ENCODE measurements at places on chromosomes 13 and 19. TPM values are rescaled to one million over a fixed set of nuclear protein-coding genes. Genes with fewer than 3 reads are reported as not detected.

Gene COG3
- 7.7 TPM for polyA plus RNA-seq

Gene ERCC2
- 8.4 TPM for polyA plus RNA-seq

Gene ZNF90
- polyA plus RNA-seq, result 0.57 TPM

Gene CEACAM18
- not detected for polyA plus RNA-seq

Gene ZNF844
- polyA plus RNA-seq, result 6.3 TPM

Gene NKPD1
- not detected for polyA plus RNA-seq

Gene ATXN8OS
- polyA plus RNA-seq, result not detected

Gene NLRP11
- polyA plus RNA-seq, result not detected

Gene ADM5
- polyA plus RNA-seq, result 0.76 TPM

Data from heart left ventricle (tissue), 16 donors.